ENCODE measurements at places on chromosomes 6 and 20.

DNA sequence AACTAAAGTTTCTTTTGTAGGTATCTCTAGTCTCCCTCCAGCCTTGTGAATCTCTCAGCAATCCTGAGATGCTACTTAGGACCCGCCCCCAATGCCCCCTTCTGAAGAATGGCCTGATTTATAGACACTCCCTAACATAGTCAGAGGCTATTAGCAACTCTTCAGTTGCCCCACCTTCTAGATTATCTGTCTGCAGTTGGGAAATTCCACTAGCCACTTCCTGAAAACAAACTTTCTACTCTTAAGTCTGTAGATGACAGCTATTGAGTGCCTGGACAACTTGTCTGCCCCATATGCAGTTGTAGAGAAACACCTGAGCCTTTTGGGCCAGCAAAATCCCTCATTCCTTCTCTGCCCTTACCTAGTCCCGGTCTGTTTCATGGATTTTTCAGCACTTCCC is 188.2 kb upstream of the PREP start:
- no peak for DNase-seq

GRCh38 chr20:18904192-18904591 is 90.6 kb downstream of the SCP2D1 start:
- no peak for DNase-seq

DNA sequence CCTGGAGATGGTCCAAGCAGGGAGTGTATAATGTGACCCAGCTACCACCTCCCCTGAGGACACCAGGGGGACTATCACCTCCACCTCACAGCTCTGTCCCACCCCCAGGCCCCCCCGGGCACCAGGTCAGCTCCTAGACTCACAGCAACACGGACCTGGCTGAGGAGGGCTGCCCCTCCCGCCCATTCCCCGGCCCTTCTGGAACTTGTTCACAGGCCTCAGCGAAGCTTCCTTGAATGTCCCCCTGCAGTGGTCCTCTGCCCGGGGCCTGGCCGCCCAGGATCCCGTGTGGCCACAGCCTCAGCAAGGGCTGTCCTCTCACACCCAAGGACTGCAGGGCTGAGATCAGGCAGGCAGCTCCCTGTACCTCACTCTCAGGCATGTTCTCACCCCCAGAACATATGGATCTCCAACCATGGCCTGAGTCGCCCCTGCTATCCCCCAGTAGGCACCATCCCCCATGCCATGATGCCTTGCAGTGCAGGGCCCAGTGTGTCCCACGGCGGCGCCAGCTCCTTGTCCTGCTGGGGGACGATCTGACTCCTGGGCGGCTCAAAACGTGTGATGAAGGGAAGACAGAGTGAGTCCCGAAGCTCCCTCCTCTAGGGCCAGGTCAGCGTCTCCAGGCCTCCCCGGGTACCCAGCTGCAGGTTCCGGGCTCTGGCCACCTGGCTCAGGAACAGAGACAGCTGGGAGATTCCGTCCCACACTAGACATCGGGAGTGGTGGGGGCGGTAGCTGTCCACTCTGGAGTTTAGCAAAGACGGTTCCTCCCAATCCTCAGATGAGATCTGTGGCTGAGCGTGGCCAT is 158.4 kb downstream of the TAF4 start:
- no peak for DNase-seq

- DNase-seq = no peak
Measured at GRCh38 chr6:109051301-109052017, 43.2 kb downstream of the SESN1 start.

- DNase-seq = no peak
Measured at GRCh38 chr20:19691125-19691524, 66.9 kb upstream of the RIN2 start.

GRCh38 chr6:33620158-33620855 is 815 bp upstream of the ITPR3 start:
- no peak for DNase-seq

DNA sequence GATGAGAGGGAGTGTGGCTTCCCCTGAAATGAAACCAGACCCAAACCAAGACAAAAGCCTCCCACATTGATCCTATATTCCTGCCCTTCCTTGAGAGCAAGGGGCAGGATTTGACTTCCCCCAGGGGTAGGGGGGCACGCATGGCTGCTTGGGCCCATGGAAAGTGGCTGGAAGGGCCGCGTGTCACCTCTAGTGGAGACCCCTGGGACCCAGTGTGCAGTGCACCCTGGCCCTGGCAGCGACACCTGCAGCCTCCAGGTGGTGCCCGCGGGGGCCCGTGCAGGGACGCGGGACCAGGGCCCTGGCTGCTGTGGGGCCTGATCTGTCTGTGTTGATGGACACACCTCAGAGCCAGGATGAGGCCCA is 18.0 kb upstream of the SLCO4A1 start:
- no peak for DNase-seq

DNA sequence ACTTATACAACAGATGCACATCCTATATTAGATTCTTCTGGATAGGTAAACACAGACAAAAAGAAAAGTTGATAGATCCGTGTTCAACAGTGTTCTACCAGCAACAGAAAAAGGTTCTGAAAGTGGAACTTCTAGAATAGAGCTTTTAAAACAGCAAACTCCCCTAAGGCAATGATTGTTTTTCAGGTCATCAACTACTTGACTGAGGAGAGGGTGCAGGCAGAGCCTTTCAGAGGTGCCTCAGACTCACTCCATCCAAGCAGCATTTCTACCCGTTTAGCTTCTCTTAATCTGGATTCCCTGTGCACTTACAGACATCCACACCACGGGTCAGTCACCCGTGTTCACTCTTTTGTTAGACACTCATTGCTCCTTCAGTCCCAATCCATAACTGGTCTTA is 28.9 kb downstream of the FYN start:
- DNase-seq = no peak
